ENCODE measurements at places on chromosomes 12 and 14. TPM values are rescaled to one million over a fixed set of nuclear protein-coding genes. Genes with fewer than 3 reads are reported as not detected.

Gene SAV1
- total RNA-seq = 30.8 TPM

Gene TAS2R43
- 10.3 TPM for total RNA-seq

Gene SDSL
- total RNA-seq = 8.3 TPM

Gene COPS7A
- total RNA-seq = 47.0 TPM

Gene HHIPL1
- total RNA-seq = 3.4 TPM

Gene KLRC3
- total RNA-seq = not detected

Gene HPD
- 0.93 TPM for total RNA-seq

Gene PIANP
- 2.0 TPM for total RNA-seq

Gene CYP46A1
- total RNA-seq = 2.3 TPM

Gene IL23A
- total RNA-seq = not detected

Gene WNT5B
- 15.3 TPM for total RNA-seq

Gene FAM186B
- total RNA-seq = 0.47 TPM
